ENCODE measurements at places on chromosomes 1 and 21.

GRCh38 chr1:83034851-83035250 is 964.1 kb downstream of the TTLL7 start:
- no peak for DNase-seq

GRCh38 chr1:41713141-41713540 is 205.6 kb downstream of the HIVEP3 start:
- no peak for DNase-seq

DNA sequence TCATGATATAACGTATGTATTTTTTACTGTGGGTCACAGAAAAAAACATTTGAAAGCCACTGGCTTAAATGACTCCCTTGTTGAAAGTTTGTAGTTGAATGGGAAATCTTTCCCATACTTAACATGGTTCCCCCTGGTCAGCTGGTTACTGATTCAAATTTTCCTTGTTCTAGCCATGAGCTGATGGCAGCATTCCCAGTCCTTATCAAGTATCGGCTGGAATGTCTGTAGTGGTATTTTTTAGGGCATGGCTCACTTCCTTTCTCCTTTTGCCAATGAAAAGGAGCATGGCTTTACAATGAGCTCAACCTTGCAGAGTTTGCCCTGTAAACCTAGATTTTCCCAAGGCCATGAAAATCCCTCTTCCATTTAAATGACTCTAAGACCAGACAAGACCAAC is 55.7 kb downstream of the GIPC2 start:
- DNase-seq, result no peak

DNA sequence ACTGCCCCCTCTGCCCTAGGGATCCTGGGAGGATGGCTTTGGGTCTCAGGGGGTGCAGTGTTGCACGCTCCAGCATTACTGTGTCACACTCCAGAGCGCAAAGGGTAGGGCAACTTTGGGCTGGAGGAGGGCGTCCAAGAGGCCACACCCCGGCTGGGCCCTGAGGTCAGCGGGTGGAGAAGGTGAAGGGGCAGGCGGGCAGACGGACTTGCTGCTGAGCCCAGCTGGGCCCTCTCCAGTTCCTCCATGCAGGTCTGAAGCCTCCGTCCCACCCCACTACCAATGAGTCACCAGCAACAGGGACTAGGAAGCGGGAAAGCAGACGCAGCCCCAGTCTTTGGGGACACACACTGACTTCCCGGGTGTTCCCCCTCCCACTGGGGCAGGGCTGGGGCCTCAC is 116.0 kb downstream of the CASZ1 start:
- DNase-seq, result no peak

GRCh38 chr1:86537928-86538695 is 8.8 kb upstream of the CLCA4 start:
- DNase-seq, result no peak

DNA sequence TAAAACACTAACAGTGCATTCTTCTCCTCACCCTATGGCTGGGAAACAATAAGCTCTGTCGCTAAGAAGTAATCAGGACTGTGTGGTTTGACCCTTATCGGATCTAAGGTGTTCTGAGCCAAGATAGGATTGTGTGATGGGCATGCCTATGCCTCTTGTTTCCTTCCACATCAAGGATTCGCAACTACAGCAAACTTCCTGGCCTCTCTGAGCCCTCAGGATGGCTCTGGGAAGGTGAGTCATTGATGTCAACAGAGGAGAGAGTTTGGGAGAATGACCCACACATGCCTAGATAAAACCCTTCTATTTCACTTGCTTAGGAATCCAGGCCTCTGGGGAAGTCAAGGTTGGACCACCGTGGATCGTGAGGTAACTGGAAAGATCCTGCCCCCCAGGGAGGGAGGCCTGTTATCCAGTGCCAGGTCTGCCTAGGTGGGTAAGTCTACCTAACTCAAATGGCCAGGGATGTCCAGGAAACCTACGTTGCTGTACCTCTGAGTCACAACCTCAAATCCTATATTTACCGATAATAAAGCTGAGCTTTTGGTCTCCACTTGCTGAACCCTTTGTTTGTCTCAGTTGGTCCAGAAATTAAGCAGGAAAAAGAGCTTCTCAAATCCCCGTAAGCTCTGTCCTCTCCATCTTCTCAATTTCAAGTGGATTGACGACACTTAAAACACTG is 27.4 kb downstream of the TIAM1 start:
- DNase-seq, result no peak

DNA sequence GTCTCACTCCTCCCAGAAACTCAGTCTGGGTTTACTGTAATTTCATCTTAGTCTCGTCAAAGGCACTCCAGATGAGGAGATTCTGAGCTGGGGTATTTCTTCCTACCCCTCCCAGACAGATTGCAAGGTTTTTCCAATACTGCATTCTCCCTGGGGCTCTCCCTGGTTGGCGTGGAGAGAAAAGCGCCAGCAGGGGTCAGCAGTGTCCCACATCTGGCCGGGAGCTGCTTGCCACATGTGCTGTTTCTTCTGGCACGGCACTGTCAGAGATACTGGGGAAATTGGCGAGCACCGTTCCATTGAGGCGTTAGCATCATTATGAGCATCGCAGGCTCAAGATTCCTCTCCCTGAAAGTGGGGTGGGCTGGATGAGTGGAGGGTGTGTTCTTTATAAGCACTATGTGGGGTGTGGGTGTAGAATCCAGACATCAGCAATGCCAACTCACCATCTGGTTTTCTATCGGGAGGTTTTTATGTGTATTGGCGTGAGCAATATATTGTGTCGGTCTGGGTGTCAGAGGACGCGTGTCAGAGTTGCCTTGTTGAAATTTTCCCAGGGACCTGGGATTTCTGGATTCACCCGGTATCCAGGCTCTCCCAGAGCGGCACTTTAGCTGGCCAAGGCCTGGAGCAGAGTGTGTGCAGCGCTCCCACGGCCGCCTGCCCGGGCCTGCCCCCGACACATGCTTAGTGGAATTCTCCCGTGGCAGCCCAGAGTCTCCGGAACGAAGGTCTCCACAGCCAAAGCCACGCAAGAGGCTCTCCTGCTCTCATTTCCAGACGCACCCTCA is 8.0 kb upstream of the NAV1 start:
- peak; percentile 43 for DNase-seq

- no peak for DNase-seq
Observed at GRCh38 chr1:234975122-234975940, 153.3 kb downstream of the TOMM20 start.

DNA sequence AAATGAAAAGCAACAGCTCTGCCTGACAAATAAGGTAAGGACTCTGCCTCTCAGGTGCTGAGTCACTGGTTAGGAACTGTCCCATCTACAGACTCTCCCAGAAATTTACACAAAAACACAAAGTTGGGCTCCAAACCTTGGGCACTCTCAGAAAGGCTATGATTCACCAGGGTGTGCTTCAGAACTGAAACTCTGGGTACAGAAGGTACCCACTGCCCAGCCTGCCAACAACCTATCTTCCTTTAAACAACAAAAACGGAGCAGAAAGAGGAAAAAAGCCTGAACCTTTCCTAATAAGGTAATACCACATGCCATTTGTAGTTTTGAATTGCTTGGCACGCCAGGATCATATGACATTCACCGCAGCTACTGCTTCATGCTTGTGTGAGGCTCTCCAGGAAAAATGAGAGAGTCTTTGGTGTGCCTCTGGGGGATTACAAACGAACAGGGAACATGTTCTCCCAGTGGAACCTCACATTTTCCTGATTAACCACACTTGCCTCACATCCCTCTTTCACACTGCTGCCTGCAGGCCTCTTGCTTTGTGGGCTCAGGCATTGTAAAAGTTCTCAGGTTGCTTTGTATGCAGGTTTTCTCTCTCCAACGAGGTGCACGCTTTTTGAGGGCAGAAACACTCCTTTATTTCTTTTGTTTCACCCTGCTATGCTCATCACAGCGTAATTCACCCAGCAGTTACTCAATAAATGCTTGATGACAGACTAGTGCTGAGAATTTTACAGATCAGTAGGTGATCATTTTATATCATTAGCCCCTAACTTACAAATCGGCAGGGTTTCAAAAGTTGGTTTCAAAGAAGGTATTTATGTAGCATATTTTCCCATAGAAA is 65.1 kb downstream of the GADD45A start:
- DNase-seq, result no peak

- no peak for DNase-seq
Observed at GRCh38 chr1:212254853-212255363, 30.3 kb upstream of the PPP2R5A start.

GRCh38 chr21:15291621-15292266 is 226.9 kb upstream of the NRIP1 start:
- no peak for DNase-seq

DNA sequence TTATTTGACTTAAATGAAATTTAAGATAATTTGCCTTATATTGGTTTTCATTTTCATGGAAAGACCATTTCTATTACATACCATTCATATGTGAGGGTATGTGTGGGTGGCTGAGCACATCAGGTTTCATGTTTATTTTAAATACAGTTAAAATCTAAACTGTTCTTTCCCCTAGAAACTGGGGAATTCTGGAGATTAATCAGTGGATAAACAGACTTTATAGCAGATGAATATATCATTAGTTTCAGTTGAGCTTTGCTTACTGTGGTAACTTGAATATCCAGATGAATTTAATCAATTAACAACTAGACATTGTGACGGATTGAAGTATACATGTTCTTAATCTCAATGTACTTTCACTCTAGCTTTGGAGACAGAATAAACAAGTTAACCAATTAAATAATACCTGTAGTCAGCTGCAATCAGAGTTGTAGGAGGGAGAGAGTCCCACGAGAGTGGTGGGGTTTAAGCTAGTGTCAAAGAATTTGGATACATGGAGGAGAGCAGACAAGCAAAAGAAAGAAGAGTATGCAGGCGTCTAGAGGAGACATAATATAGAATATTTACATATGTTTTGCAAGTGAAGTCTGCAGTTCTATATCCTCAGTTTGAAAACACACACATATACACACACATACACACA is 97.6 kb downstream of the PDE4B start:
- DNase-seq, result no peak

DNA sequence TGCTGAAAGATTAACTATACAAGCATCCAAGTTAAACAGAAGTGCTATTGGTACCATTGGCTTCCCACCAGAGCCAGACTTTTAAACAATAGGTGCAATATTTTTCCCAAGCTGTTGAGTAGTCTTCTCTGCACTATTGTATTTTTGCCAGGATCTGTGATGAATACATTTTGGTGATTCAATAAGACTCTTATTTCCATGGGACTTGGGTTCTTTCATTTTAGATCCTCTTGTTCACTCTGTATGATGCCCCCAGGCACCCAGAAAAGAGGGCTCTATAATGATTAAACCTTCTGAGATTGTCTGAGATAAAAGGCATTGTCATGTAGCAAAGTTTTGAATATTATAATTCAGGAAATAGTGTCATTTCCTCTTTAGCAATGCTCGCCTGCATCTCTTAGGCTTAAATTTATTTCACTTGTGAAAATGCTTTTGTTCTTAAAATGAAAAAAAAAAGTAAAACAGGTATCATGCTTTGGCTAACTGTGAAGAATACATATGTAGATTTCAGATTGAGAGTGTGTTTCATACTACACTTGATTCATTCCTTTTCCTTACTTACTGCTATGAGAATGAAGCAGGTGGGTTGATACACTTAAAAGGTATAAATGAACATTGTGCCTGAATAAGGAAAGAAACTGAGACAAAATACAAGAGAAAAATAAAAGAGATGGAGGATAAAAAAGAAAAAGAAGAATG is 275.0 kb downstream of the HMCN1 start:
- no peak for DNase-seq

- no peak for DNase-seq
Observed at GRCh38 chr1:150559656-150560010, 10.4 kb downstream of the ADAMTSL4 start.

GRCh38 chr1:212981571-212982328 is 31.4 kb downstream of the VASH2 start:
- no peak for DNase-seq

DNA sequence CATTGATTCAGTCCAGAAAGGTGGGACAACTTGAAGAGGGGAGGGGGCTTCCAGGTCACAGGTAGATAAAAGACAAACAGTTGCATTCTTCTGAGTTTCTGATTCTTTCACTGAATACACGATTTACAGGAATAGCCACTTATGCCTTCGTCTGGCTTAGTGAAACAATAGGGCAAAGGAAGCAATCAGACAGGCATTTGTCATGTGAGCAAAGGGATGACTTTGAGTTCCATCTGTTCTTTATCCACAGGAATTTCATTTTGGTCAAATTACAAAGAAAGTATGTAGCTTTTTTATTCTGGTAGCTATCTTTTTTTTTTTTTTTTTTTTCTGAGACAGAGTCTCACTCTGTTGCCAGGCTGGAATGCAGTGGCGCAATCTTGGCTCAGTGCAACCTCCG is 202.5 kb downstream of the TTLL7 start:
- DNase-seq, result no peak

DNA sequence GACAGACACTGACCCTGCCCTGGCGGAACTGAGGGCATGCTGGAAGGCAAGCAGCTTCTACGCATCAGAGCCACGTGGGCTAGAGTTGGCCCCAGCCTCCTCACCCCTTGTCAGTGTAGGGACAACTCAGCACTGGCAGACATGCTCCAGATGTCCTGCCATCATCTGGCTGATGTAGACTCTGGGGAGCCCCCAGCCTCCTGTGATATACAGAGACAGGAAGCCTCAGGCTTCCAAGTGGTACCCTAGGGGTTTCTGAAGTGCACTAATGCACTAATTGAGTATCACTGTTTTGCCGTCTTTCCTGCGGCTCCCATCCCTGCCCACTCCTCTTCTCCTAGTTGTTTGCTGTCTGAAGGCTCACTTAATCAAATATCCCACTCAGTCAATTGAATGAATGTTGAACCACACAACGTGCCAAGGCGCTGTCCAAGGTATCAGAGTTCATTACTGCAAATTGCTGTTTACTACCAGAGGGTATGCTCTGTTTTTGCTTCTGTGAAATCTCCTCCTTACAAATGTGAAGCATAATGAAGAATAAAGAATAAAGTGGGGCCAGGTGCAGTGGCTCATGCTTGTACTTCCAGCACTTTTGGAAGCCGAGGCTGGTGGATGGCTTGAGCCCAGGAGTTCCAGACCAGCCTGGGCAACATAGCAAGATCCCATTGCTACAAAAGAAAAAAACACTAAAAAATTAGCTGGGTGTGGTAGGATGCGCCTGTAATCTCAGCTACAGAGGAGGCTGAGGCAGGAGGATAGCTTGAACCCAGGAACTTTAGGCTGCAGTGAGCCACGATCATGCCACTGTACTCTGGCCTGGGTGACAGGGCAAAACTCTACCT is 76.4 kb upstream of the ZBTB18 start:
- no peak for DNase-seq

DNA sequence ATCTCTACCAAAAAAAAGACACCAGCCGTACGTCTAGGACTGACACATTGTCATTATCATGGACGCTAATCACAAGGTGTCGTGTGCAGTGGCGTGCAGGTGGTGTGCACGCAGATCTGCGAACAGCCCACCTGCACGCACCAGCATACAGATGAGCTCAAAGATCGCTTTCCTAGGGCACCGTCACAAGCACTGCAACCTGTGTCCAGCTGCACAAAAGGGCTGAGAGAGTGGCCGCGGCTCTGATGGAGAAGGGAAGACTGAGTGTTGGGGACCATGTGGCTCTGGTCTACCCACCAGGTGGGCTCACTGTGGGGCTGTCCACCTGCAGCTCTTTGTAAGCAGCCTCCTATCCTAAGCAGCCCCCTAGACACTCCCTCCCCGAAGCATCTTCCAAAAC is 50.9 kb downstream of the S100B start:
- no peak for DNase-seq

All from KG1 (cell line).